ENCODE measurements at places on chromosomes 7 and 10.

- DNase-seq: no peak
These were observed 449.0 kb downstream of the ETV1 start for GRCh38 chr7:13540429-13540828.

DNA sequence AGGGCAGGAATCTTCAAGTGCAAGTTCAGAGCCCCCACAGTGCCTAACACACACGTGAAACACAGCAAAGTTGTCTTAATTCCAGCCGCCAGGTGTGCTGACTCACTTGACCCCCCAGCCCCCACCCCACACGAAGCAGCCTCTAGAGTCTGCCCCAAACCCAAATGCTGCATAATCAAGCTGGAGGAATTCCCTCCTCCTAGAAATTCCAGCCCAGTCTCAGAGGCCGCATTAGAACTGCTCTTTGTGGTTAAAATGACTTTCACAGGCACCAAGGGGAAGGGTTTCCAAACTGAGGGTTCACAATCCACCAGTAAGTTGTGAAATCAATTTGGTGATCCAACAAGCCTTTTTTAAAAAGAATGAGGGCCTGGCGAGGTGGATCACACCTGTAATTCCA lies 67.0 kb upstream of the PLXNA4 start:
- peak; percentile 26 for DNase-seq

- DNase-seq: peak; percentile 20
These were observed 333.5 kb downstream of the GPR158 start for GRCh38 chr10:25508112-25508815.

- DNase-seq: no peak
These were observed 192.6 kb upstream of the C7orf33 start for GRCh38 chr7:148397985-148398384.

GRCh38 chr10:48523212-48523819 lies 81.6 kb downstream of the ARHGAP22 start:
- peak; percentile 70 for DNase-seq

DNA sequence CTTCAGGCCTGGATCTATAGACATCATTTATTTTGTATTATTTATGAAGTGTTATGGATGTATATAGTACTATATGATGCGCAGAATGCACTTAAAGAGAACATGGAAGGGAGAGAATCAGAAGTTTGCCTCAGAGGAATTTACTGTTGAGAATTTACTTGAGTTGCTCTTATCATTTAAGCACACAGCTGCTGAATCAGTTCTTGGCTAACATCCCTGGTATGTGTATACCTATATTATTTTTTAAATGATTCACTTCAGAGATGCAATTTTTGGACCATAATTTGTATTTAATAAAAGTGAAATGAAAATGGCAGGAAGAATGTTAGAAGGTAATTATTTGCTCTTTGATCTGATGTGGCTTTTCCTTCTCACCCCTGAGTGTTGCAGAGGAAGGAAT lies 191.6 kb downstream of the BICC1 start:
- no peak for DNase-seq

DNA sequence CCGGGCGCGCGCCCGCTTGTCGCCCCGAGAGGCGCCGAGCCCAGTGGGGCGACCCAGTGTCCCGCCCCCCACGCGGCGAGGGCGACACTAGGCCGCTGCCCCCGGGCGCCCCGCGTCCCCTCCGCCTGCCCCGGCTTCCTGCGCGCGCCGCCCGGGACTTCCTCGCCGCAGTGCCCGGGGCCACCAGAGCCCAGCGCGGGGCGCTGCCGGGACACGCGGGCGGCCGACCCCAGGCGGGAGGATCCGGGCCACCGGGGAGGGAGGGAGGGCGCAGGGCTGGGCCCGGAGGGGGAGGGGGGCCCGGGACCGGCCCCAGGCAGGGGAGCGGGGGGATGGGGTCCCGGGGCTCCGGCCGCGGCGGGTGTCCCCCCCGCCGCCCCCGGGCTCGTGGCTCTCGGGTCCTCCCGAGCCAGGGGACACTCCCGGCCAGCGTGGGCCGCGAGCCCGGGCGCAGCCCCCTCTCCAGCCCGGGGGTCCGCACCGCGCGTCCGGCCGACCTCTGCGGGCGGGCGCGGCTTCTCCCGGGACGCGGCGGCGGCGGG lies 435 bp upstream of the PWWP2B start:
- peak; percentile 90 for DNase-seq

GRCh38 chr7:116526897-116527296 lies 2.1 kb downstream of the CAV1 start:
- no peak for DNase-seq

- no peak for DNase-seq
These were observed 74.6 kb upstream of the FRMD4A start for GRCh38 chr10:14405076-14406065.

GRCh38 chr10:128365156-128365725 lies 239.0 kb upstream of the MKI67 start:
- no peak for DNase-seq

DNA sequence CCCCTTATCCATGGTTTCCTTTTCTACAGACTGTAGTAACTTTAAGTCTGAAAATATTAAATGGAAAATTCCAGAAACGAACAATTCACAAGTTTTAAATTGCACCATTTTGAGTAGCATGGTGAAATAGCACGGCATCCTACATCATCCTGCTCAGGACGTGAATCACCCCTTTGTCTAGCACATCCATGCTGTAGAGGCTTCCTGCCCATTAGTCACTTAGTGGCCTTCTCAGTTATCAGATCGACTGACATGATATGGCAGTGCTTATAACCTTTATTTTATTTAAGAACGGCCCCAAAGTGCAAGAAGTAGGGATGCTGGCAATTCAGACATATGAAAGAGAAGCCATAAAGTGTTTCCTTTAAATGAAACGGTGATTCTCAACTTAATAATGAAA lies 82.7 kb downstream of the CPXM2 start:
- DNase-seq: no peak

DNA sequence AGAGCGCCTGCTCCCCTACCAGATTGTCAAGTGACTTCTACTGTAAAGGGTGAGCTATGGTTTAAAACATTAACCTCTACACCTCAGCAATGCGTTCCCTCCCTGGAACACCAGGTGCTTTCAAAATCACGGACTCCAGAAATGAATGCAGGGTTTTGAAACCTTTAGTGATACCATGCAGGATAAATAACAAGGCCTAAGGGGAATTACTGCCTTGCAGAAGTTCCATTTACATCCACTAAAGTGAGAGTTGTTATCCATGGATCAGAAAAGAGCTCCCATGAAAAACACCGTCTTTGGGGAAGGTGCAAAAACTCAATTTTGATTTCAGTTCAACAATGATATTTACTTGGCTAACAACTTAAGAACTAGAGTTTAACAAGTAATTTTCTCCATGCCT lies 4.0 kb downstream of the FZD8 start:
- DNase-seq: no peak
